AG04449 (cell line): ENCODE measurements at places on chromosomes 1 and 21.
A peak's percentile ranks its signal among the peaks of the same experiment; 100 is the strongest.

DNA sequence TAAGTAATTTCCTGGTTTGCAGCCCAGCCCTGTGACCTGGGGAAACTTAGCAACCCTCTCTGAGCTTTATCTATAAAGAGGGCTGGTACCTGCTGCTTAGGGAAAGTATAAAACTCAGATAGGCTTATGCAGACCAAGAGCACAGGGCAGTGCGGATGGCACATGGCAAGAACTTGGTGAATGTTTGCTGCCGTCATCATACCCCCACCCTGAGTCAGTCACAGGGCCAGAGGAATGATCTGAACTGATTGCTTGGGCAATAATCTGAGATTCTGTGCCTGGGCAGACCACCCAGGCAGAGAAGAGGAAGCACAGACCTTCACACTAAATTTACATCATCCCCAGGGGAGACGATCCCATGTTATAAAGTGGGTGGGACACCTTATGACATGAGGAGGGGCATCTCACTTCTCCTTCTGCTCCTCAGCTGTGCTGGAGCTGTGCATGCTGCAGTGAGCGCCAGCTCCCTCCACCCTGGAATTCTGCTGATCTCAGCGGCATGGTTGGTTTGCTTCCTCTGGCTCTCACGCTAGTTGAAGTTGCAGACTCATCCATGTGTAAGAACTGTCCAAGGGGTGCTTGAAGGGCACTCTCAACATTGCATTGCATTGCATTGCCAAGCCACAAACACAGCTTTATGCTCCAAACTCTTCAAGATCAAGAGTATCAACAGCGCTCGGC lies 197.1 kb downstream of the AJAP1 start:
- no peak for DNase-seq

- no peak for DNase-seq
Observed at GRCh38 chr1:231634323-231635013, 7.9 kb downstream of the DISC1 start.

GRCh38 chr21:33197496-33197895 lies 32.2 kb upstream of the IFNAR2 start:
- no peak for DNase-seq

GRCh38 chr1:44696789-44697345 lies 22.4 kb downstream of the ARMH1 start:
- no peak for DNase-seq

GRCh38 chr1:147109041-147109440 lies 63.2 kb downstream of the PRKAB2 start:
- DNase-seq = no peak

- no peak for DNase-seq
Observed at GRCh38 chr21:29228306-29228705, 70.4 kb upstream of the BACH1 start.

DNA sequence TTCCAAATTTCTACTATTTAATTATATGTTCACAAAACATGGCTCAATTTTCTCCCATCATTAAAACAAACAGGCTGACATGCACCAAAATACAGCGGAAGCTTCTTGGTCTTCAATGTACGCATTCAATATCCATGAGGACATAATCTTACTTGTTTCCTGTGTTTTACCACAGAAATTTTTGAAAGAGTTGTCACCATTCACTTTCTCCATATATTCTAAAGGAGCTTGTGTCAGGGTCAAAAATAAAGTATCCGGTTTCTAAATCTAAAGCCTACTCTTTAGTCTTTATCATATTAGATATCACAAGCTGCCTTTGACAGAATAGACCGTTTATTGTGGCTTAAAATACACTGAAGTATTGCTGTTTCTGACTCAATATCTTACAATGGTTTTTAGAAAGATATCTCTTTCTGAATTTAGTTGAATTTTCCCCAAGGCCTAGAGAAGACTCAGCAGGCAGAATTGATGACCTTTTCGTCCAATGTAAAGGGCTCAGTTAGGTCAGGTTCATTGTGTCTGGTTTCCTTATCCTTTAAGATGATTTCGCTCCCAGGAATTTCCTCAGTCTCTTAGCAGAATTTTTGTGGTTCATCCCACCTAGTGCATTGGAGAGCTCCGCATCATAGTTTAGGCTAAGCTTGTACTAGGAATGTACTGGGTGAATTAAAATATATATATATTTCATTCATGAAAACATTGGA lies 717.2 kb downstream of the NCAM2 start:
- DNase-seq = peak; percentile 84

GRCh38 chr21:38234395-38235142 lies 22.2 kb upstream of the KCNJ15 start:
- DNase-seq = no peak

- DNase-seq = no peak
Observed at GRCh38 chr1:91406773-91407389, 2.2 kb upstream of the HFM1 start.

- DNase-seq = peak; percentile 51
Observed at GRCh38 chr1:101137144-101138126, 99.4 kb upstream of the S1PR1 start.

GRCh38 chr1:92366040-92366395 lies 67.2 kb downstream of the RPAP2 start:
- DNase-seq = no peak

DNA sequence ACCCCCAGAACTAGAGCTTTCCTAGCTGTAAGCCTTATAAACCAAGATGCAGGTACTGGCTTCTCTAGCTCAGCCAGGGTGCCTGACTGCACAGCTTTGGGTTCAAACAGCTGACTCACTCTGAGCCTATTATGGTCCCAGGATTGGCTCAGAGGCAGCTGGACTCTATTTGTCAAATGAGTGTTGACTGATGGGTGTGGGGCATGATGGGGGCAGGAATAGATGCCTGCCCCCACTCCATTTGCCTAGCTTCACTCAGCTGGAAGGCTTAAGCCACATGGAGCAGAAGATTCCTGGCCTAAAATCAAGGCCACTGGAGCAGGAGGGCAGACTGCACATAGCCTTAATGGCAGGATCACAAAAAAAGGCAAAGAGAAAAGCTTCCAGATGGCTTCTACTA lies 90.5 kb downstream of the PIK3R3 start:
- DNase-seq = no peak

GRCh38 chr1:222275001-222275728 lies 272.7 kb downstream of the HHIPL2 start:
- no peak for DNase-seq

- no peak for DNase-seq
Observed at GRCh38 chr1:61210435-61211154, 128.2 kb downstream of the NFIA start.

DNA sequence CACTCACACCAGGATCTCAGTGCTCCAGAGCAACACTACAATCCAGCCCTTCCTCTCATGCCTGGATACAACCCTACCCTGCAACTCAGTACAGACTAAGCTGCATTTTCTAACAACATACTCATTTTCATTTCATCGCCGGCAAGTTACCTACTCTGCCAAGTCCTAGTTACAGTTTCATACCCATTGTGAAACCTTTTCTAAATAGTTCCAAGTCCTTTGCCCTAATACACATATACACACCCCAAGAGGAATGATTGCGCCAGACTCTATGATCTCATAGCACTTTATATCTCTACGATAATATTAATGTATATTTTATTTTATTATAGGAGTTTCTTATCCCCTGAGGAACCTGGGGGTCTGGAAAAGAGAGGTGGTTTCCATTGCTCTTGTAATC lies 122.4 kb downstream of the LMX1A start:
- DNase-seq = no peak

DNA sequence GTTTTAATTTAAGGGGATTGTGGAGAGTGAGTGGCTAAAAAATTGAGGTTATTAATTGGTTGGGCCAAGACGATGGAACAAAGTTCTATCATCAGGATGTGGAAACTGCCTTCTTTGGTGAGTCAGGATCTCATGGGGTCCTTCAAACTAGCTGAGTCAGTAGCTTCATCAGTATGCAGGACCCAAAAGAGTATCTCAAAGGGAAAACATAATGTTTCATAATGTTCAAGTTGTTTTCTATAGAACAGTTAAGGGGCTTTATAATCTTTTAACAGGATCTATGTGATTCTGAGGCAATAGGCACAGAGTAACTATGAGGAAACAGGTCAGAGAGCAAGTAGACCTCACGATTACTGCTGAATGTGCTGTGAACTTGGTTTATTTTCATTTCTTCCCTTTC lies 3.2 kb upstream of the OLFML2B start:
- DNase-seq = no peak

DNA sequence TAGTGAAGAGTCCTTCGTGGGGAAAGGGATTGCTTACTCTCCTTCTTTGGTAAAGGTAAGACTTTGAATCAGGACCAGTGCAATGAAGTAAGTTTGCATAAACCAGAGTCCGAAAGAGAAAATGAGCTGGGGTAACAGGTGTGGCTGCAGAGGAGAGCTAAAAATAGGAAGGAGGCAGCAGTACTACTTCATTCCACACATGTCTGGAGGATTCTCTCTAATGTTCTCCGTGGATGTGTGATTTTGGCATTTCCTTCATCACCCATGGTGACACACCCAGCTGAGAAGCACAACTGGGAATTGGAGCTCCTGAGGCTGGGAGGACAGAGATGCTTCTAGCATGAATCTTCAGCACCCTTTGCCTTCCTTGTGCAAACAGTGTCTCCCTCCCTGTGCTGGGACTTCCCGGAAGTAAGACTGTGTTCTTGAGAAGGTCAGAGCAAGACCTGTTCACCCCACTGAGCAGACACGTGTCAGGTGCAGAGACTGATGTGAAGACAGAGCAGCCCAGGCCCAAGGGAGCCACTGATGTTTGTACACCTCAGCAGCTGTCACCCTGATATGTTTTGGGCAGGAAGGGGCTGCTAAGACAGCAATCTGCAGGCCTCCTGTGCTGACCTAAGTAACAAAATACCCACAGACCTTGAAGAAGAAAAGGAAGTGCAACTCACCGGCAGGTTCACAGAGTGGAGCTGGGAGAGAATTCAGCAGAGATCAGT lies 13.3 kb downstream of the FCRL1 start:
- no peak for DNase-seq

DNA sequence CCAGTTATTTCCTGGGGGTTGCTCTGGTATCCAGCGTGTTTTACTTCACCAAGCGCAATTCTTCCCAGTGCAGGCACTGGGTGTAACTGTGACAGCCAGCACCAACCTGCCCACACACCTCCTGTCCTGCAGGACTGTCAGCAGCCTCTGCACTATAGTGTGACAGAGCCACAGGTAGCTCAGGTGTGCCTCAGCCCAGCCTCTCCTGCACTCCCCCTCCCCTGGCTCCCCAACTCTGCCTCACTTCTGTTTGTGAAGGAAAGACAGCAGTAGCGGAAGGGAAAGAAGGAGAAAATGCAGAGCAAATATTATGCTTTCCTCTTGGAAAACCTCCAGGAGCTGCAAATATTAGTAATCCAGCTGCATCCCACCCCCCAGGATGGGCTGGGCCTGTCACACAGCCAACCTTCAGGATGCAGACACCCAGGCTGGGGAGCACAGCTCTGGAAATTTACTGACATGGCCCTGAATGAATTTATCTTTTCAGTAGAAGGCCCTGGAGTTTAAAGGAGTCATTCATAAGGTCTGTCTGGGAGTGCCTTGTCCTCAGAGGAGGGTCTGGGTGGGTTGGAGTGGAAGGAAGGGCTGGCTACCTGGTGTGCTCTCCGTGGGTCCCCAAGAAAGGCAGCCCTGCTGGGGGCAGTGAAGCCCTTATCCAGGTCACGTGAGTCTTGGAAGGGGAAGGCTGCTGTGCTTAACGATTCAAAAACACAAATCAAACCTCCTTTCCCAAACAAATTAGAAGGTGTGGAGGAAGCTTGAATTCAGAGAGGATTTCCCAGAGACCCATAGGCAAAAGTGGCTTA lies 20.9 kb downstream of the CAPN2 start:
- no peak for DNase-seq

- no peak for DNase-seq
Observed at GRCh38 chr1:29162476-29163138, 19.1 kb downstream of the SRSF4 start.

DNA sequence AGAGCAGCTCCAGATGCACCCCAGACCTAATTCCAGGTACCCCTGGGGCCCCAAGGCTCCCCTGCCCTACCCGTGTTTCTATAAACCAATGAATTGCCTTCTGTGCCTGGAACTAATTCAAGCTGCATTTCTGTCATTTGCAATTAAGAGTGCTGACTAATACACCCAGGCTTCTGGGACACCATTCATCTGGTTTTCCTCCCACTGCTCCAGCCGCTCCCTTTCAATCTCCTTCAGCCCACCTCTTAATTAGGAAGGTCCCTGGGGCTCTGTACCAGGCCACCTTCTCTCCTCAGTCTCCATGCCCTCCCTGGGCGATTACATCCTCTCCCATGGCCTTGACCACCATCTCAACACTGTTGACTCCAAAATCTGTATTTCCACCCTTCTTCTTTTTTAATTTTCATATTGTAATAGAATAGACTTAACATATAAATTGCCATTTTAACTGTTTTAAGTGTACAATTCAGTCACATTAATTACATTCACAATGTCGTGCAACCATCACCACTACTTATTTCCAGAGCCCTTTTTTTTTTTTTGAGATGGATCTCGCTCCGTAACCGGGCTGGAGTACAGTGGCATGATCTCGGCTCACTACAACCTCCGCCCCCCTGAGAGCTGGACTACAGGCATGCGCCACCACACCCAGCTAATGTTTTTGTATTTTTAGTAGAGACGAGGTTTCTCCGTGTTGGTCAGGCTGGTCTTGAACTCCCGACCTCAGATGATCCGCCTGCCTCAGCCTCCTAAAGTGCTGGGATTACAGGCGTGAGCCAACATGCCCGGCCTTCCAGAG lies 9.2 kb upstream of the GJB3 start:
- no peak for DNase-seq

GRCh38 chr21:38993561-38993960 lies 187.8 kb downstream of the ETS2 start:
- DNase-seq = peak; percentile 59

DNA sequence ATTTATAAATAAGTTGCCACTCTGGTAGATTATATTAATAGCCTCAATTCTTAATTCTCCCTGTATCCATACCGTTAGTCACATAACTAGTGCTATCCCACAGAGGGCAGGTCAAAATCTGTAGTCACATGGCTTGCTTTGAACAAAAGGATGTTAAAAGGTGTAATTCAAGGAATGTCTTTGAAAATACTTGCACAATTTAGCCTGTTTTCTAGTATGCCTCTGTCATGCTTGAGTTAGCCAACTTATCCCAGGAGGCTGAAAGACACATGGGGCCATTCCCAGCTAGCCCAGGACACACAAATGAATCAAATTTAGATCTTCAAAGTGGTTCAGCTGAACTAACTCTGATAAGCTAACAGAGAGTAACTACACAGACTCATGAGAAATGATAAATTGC lies 758.5 kb upstream of the NEGR1 start:
- no peak for DNase-seq

DNA sequence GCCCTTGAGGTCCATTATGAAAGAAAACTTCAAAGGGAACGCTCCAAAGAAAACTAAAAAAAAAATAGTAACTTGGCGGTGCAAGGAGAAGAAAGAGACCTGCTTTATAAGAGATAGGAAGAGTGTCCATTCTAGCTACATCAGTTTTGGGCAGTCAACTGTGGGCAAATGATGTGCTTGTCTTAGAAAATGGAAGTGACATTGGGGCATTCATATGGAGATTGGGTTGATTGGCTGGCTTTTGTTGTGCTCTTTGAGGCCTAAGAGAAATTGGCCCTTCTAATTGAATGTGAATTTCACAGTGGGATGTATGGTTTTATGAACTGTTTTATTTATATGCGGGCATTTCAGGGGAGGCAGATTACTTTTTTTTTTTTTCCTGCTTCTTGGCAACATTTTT lies 13.2 kb downstream of the PPP1R12B start:
- DNase-seq = no peak
